ENCODE measurements at places on chromosomes 2 and 18.
A peak's percentile ranks its signal among the peaks of the same experiment; 100 is the strongest.

DNA sequence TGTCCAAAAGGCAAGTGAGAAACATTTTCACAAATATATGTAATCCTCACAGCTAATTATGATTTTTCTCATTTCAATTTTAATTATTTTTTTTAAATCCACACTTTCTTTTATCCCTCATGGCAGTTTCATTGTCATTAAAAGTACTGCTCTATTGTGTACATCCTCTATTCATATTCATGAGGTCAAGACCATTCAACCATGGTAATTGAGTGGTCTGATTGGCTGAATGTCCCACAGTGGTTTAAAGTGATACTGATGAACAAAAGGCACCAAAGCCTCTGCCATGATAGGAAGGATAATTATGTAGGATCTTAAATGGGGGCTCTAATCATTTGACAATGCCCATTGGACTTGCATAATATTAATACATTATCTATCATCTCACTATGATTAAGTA is 108.4 kb upstream of the EPHA4 start:
- DNase-seq, result no peak

DNA sequence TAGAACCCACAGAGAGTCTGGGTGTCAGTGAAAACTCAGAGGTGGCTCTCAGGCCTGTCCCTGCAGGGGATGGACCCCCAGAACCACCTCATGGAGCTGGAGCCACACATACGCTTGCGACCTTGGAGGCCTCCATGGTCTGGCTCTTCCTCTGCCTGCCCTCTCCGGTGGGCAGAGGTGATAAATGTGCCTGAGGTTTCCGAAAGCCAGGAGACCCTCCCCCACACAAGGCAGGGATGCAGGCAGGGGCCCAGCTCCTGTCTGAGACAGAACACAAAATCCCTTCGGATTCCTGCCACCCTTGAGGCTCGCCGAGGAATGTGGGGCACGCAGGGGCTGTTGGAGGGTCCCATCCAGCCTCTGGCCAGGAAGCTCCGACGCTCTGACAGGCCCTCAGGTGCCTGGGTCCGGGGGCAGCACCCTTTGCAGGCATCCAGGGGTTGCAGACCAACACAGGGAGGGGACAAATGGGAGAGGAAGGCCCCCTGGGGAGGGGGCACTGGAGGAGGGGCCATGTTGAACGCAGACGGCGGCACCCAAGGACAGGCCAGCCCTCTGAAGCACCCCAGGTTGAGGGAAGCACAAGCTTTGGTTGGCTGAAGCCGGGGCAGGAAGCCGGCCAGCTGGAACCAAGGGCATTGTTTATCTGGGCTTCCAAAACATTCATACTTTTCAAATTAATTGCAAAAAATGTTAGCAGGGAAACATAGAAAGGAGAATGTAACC is 4.1 kb upstream of the SNED1 start:
- no peak for DNase-seq

- DNase-seq, result no peak
These were observed 701.9 kb upstream of the RAB6C start for GRCh38 chr2:129277585-129277981.

GRCh38 chr18:24402209-24402785 is 4.7 kb upstream of the OSBPL1A start:
- no peak for DNase-seq

DNA sequence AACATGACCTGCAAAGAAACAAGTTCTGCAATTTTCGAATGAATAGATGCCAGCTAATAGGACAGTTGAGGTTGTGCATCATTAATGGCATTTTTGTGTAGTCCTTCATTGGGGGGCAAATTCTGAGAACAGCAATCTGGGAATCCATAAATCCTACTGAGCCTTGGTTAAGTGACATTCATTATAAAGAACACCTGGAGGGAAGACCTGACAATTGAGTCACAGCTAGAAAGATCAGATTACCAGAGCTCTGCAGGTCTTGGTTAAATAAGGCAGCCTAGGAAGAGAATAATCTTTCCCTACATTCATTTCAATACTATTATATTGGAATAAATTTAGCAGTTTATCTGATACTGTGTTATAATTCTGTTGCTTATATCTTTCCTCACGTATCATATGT is 14.3 kb downstream of the KCNH7 start:
- DNase-seq, result no peak

GRCh38 chr2:147327613-147328012 is 517.2 kb upstream of the ACVR2A start:
- DNase-seq, result peak; percentile 12

GRCh38 chr18:69158944-69159343 is 241.7 kb upstream of the DOK6 start:
- no peak for DNase-seq

DNA sequence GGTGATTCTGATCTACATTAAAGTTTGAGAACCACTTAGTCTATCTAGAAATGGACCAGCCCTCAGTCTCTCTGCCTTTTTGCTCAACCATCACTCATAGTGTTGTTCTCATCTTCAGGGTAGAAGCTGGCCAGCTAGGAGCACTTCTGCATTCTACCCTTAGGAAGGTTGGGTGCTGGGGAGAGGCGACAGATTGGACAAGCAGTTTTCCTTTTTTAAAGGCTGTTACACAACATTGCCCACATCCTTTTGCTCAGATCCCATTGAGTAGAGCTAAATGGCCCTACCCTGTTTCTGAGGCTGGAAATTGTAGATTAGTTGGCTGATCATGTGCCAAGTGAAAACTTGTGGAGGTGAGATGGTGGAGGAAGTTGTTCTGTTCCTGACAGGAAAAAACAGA is 35.6 kb downstream of the OSBPL6 start:
- DNase-seq, result no peak

- no peak for DNase-seq
These were observed 114.8 kb upstream of the SERTAD2 start for GRCh38 chr2:64768491-64769005.

- DNase-seq, result no peak
These were observed 76.4 kb upstream of the ZNG1B start for GRCh38 chr2:113361051-113361450.

- no peak for DNase-seq
These were observed 159.7 kb downstream of the SOCS6 start for GRCh38 chr18:70448588-70448987.
